ENCODE measurements at places on chromosomes 1 and 21. TPM values are rescaled to one million over a fixed set of nuclear protein-coding genes. Genes with fewer than 3 reads are reported as not detected.

The CTSS gene
- total RNA-seq: 125 TPM

The PADI1 gene
- total RNA-seq: not detected

The LYPD8 gene
- 53.8 TPM for total RNA-seq

The TTC34 gene
- total RNA-seq: 0.83 TPM

The NT5C1A gene
- total RNA-seq: not detected

The LAD1 gene
- total RNA-seq: 224 TPM

The ZBTB18 gene
- 22.1 TPM for total RNA-seq

The ANKRD45 gene
- not detected for total RNA-seq

The CYP4A22 gene
- not detected for total RNA-seq

The C1QB gene
- total RNA-seq: 107 TPM

- H3K4me1 ChIP-seq: peaks cover 4% of the 10 kb centered on the region
- no peak for DNase-seq
- H3K36me3 ChIP-seq: no peaks in the 10 kb centered on the region
- H3K4me3 ChIP-seq: no peak overlapping the region
Measured at GRCh38 chr1:152107984-152108881, 7.0 kb downstream of the TCHH start.

DNA sequence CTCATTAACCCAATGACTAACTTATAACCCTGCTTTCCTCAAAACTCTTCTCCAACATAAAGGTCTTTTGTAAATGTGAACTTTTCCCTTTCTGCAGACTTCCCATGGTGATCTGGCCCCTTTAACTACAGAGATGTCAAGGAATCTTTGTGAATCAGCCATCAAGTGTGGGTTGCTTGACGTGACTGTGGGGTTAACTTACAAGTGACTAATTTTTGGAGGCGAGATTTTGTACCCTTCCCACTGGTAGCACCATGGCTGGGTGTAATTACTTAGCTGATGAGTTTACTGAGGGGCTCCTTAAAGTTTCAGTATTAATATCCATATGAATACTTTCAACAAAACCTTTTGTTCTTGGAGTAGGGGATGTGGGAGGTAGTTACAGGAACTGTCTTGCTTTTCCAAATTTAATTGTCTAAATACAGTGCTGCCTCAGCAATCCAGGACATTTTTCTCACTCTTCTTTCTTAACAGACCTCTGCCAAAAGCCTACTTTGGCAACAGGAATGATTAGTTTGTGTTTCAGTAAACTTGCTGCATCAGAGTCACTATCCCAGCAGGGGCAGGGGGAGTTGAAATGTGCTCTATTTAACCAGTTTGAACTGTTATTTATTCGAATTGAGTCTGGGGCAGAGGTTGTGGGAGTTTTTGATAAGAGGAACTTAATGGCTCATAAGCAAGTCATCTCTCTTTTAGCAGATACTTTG is 217.3 kb upstream of the FGGY start:
- no peaks in the 10 kb centered on the region for H3K27me3 ChIP-seq
- no peak overlapping the region for H3K4me3 ChIP-seq
- no peaks in the 10 kb centered on the region for H3K4me1 ChIP-seq
- H3K27ac ChIP-seq: no peak overlapping the region

DNA sequence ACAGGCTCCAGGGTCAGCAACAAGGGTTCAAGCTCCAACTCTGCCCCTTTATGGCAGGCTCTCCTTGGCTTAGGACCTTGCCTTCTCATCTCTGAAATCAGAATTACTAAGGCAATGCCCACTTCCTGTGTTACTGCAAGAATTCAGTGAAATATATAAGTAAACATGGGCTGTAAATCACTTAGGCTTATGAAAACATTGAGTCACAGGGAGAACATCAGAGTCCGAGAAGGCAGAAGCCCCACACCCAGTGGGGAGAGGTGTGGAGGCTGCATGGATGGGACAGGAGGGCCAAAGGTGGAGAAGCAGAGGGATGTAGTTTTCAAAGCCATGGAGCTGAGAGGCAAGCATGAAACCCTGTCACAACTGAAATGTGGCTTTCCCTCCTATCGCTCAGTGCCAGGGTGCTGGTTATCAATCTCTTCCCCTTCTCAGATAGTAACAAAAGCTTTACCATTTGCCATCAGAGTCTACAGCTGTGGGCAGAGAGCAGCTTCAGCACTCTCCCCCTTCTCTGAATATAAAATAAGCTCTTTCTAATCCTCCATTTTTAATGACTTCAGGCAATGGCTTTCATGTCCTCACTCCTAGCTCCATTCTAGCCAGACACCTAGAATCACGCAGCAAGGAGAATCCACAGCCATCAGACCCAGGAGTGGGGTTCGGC is 3.4 kb downstream of the RGS8 start:
- no peaks in the 10 kb centered on the region for H3K27me3 ChIP-seq
- H3K36me3 ChIP-seq: no peaks in the 10 kb centered on the region
- H3K4me3 ChIP-seq: no peak overlapping the region
- H3K4me1 ChIP-seq: no peaks in the 10 kb centered on the region

DNA sequence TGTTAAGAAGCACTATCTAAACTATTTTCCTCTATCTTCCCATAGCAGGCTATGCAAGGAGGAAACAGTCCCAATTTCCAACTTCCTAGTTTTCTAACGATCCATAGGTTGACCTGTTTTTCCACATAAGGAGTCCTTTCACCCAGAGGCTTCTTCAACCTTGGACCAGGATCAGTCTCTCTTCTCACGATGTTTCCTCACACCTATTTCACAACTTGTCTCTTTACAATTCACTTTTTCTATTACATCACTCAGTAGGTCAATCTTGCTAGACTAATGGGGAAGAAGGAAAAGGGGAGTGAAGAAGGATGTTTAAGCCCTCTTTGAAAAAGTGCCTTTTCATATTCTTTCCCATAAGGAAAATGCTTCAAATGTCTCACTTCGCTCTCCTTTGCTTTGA is 15.9 kb downstream of the PALMD start:
- H3K4me3 ChIP-seq: no peak overlapping the region
- no peaks in the 10 kb centered on the region for H3K27me3 ChIP-seq
- H3K4me1 ChIP-seq: no peaks in the 10 kb centered on the region
- peak overlapping the region; percentile 3 for H3K27ac ChIP-seq

- H3K36me3 ChIP-seq: no peaks in the 10 kb centered on the region
- peaks cover 22% of the 10 kb centered on the region for H3K4me1 ChIP-seq
- DNase-seq: no peak
- no peak overlapping the region for H3K4me3 ChIP-seq
Measured at GRCh38 chr1:22752339-22752738, 41.7 kb downstream of the EPHB2 start.

- DNase-seq: no peak
- H3K27me3 ChIP-seq: no peaks in the 10 kb centered on the region
- no peaks in the 10 kb centered on the region for H3K36me3 ChIP-seq
Measured at GRCh38 chr1:195664628-195665027, 943.6 kb downstream of the KCNT2 start.

DNA sequence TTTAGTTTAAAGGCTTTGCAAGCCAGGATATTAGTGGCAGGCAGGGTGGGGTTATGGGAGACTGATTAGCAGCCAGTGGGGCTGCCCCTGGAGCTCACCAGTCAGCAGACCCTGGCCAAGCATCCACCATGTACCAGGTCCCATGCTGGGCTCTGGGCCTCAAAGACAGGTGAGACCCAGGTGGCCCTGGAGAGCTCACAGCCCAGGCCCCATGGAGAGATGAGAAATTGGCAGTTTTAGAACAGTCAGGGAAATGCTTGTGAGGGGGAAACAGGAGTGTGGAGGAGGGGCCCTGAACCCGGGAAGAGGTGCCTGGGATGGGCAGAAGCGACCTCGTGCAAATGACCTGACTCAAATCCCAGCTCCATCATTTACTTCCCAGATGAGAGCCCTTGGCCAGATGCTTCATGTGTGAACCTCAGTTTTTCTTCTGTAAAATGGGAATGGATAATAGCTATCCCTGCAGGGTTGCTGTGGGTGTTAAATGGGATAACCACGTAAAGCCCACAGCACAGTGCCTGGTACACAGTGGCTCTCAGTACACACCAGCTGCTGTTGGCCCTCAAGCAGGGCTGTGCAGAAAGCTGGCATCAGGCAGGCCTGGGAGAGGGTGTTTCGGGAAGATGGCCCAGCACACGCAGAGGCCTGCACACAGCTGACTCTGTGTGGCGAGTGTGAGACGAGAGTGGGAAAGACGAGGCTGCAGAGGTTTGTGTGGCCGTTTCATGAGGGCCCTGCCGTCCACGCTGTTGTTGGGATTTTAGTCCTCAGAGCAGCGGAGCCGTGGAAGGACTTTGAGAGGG is 518.5 kb downstream of the PTPRU start:
- no peaks in the 10 kb centered on the region for H3K27me3 ChIP-seq
- no peak overlapping the region for H3K27ac ChIP-seq
- H3K36me3 ChIP-seq: no peaks in the 10 kb centered on the region
- DNase-seq: peak; percentile 23
- H3K4me1 ChIP-seq: no peaks in the 10 kb centered on the region
- no peak overlapping the region for H3K4me3 ChIP-seq

DNA sequence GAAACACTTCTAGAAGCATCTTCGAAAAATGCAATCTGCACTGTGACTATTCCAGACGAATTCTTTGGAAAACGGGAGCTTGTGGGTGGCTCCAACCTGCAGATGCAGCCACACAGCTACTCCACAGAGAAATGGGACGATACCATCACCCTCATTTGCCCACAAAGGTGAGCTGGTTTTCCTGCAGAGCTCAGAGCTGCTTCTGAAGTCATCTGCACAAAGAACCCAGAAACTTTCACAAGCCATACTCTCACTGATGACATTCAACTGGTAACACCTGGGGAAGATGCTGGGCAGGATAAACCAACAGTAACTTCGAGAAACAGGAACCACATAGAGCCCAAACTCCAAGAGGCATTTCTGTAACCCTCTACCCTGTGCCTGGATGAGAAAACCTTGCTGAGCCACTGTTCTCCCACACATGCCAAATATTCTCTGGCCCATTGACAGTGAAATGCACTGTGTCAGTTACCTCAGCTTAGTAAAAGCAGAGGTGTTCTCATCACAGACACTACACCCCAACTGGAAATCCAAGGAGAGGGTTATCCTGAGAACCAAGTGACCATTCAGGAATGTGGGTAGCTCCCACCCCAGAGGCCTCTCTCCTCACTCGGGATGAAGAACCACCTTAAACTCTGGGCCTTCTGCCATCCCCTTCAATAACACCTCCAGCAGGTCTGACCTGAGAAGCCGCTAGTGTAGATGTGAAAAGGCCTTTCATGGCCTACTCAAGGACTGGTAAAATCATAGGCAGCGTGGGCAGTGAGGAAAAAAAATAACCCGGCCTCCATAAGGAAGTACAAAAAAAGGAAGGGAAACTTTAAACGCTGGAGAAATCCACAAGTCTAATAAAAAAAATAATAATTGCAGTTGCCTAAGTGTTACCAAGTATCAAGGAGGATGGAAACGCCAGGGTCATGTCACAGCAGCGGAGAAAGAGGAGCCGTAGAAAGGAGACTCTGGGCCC is 56.7 kb downstream of the HSF2BP start:
- no peak for DNase-seq
- H3K4me1 ChIP-seq: no peaks in the 10 kb centered on the region
- H3K27ac ChIP-seq: no peak overlapping the region
- no peaks in the 10 kb centered on the region for H3K27me3 ChIP-seq
- no peaks in the 10 kb centered on the region for H3K36me3 ChIP-seq

- no peak overlapping the region for H3K4me3 ChIP-seq
- H3K4me1 ChIP-seq: no peaks in the 10 kb centered on the region
- no peaks in the 10 kb centered on the region for H3K27me3 ChIP-seq
- H3K27ac ChIP-seq: no peak overlapping the region
- no peak for DNase-seq
Measured at GRCh38 chr1:86868477-86868876, 45.4 kb downstream of the SELENOF start.

- H3K27me3 ChIP-seq: no peaks in the 10 kb centered on the region
- H3K27ac ChIP-seq: no peak overlapping the region
- no peaks in the 10 kb centered on the region for H3K4me1 ChIP-seq
Measured at GRCh38 chr1:76465030-76465429, 390.5 kb downstream of the ST6GALNAC3 start.

DNA sequence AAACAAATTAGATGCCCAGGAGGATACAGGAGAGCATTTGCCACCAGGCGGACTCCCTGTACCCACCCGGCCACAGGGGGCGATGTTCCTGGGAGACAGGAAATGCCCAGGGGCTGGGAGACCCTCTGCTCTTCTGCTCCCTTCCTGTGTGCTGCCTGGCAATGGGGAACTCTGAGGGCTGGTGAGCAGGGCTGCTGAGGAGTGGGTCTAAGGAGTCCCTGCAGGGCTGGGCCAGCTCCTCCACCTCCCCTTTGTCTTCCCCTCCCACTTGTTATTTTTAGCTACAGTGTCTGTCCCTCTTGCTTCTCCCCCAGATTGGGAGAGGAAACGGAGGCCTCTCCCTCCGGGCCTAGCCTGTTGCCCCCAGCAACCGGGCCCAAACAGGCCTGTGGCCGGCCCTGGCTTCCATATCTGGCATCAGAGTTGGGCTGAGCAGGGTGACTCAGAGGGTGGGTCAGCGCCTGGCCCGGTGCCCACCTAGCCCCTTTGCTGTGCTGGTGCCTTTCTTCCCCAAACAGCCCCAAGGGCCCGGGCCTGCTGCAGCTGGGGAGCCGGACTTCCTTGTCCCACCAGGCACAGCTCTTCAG is 11.6 kb downstream of the LMNA start:
- H3K4me1 ChIP-seq: peaks cover 7% of the 10 kb centered on the region
- H3K36me3 ChIP-seq: no peaks in the 10 kb centered on the region
- DNase-seq: no peak
- H3K27me3 ChIP-seq: no peaks in the 10 kb centered on the region

GRCh38 chr1:193540511-193540910 is 354.1 kb upstream of the B3GALT2 start:
- H3K27ac ChIP-seq: peak overlapping the region; percentile 61
- H3K36me3 ChIP-seq: no peaks in the 10 kb centered on the region
- DNase-seq: no peak

GRCh38 chr1:107379826-107380225 is 239.0 kb downstream of the NTNG1 start:
- no peak overlapping the region for H3K4me3 ChIP-seq
- no peak overlapping the region for H3K27ac ChIP-seq
- no peaks in the 10 kb centered on the region for H3K27me3 ChIP-seq
- no peaks in the 10 kb centered on the region for H3K4me1 ChIP-seq

DNA sequence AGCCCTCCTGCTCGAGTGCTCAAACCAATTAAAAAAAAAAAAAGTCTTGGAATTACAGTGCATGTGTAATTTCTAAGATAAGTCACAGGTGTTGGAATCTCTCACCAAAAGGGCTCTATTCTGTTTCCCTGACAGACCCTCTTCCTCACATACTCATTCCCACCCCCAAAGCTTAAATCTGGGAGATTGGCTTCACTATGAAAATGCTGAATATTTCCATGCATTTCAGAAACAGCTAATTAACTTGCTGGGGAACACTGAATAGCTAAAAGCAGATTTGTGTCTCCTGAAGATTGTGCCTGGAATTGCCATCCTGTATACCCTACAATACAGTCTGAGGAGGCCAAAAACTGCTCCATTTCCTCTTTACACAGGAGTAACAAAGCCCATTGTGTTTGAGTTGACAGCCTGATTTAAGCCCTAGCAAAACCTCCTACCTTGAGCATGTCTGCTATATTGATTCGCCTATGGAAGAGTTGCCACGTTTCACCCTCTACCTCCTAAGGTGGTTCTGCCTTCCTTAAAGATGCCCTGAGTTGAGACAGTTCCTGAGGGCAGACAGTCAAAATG is 1.4 kb upstream of the PIK3R3 start:
- no peaks in the 10 kb centered on the region for H3K36me3 ChIP-seq
- DNase-seq: no peak
- H3K4me1 ChIP-seq: no peaks in the 10 kb centered on the region
- H3K27me3 ChIP-seq: no peaks in the 10 kb centered on the region
- peak overlapping the region; percentile 66 for H3K4me3 ChIP-seq

Measured in Peyer's patch (tissue), 4 donors.